Stimulated activated CD8-positive, alpha-beta memory T cell treated with anti-CD3 and anti-CD28 coated beads, Interleukin-4, amount 100 ng/mL, for 1 hour (primary cell): ENCODE measurements at places on chromosomes 12 and 14.
A peak's percentile ranks its signal among the peaks of the same experiment; 100 is the strongest.

GRCh38 chr12:6691473-6691872 is 2.3 kb upstream of the ZNF384 start:
- no peak for DNase-seq

DNA sequence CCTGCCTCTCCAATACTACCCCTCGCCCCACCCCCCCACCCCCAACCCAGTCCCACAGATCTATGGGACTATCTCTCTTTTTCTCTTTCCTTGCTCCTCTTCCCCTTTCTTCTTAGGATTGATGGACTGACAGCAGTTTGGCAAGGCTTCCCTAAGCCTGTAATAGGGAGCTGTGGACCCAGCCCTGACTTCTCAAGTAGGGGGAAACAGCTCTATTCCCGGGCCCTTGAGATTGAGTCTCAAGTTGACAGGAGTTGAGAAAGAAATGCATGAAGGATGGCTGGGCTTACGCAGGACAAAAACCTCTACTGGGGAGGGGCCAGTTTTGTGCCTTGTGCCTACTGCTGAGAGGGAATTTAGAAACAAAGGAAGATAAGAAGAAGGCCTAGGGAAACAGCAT is 60.4 kb downstream of the SMUG1 start:
- no peak for DNase-seq

- DNase-seq = no peak
Observed at GRCh38 chr14:75234173-75235115, 44.2 kb upstream of the FOS start.

DNA sequence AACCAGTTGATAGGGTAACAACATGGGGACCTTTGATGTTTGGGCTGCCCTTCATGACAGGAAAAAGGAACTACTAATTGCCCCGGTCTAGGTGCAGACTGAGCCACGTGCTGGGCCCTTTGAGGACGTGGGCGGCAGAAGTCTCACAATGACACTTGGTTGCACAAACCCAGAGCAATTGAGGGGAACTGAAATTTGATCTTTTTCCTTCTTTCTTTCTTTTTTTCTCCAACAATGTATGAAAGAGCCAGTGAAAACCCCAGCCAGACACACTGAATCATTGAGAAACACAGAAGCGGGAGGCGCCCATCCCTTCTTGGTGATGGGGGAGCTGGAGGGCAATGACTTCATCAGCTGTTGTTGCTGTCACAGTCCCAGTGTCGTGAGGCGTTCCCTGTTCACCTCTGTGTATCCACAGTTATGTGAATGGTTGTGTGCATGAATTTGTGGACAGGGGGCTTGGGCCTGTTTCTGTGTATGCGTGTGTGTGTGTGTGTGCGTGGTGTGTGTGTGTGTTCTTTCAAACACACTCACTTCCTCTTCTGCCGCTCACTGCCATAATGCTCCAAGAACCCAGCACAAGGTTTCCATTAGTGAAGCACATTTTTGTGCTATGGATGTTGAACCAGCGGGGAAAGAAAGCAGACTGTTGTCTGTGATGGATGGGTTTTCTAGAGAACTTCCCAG is 137.5 kb upstream of the CCND2 start:
- no peak for DNase-seq

DNA sequence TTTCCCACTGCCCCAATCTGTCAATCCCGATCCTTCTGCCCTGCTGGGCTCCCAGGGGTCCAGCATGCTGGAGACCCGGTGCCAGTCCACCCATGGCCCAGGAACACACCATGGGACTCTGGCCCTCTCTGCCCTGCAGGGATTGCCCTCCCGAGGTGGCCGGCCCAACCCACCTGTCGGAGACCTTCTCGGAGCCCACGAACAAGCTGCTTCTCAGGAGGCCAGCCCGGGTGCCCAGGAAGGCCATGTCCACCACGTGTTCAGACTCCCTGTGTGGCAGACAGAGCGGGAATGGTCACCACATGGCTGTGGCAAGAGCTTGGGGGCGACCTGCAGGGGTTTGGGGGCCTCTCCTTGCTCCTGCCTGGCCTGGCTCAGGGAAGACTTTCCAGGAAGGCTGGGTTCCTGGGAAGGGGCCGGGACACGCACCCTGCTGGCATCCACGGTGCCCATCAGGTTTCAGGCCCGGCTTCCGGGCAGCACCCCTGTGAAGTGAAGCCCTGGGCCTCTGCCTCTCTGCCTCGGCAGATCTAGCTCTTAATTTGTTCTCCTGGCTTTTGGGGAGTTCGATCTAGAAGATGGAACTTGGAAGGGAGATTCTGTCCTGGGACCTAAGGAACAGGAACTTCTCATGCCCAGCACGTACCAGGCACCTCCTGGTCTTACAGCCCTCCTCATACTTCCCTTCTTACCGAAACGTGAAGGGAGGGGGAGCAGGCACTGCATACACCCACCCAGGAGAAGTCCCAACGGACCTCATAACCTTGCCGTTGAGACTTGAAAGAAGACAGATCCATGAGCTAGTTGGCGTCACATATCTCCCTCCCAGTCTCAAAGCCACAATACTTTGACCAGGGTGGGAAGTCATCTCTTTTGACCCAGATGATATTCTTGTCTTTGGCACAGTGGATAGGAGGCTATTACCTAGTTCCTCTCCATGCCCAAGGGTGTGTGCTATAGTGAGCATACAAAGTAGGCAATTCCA is 26.3 kb downstream of the LRTM2 start:
- no peak for DNase-seq

GRCh38 chr14:100011628-100012325 is 53.4 kb upstream of the EVL start:
- no peak for DNase-seq

DNA sequence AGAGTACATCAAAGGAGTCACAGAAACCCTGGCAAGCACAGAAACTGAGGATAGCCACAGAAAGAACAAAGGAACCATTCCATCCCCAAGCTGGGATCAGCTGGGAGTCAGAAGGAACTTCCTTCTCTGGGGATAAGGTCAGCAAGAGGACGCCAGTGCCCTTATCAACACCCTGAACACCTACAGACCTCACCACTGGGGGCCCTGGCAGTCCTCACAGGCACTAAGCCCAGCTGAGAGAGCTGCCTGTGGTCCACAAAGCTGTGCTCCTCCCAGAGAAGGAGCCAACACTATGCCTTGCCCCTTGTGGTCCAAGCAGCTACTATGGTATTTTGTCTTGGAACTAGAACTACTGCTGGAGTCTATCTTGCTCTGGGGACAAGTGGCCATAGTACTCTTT is 171.1 kb upstream of the CCDC196 start:
- no peak for DNase-seq

- no peak for DNase-seq
Observed at GRCh38 chr12:71125515-71125914, 32.3 kb downstream of the TSPAN8 start.

- no peak for DNase-seq
Observed at GRCh38 chr12:115609347-115609746, 668.1 kb downstream of the MED13L start.

DNA sequence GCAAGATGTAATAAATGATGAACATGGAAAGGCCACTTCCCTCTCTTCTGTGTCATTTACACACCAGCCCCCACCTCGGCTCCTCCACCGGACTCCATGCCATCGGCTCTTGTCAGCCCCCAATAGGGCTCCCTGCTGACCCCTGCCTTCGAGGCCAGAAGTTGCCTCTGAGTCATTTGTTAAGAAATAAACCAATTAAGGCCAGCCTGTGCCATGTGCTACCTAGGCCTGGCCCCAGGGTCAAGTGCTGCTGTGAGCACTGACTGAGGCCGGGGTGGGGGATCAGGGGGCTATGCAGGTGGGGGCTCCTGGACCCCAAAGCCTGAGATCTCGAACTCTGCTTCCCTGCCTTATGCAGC is 53.2 kb downstream of the TESC start:
- DNase-seq = no peak

DNA sequence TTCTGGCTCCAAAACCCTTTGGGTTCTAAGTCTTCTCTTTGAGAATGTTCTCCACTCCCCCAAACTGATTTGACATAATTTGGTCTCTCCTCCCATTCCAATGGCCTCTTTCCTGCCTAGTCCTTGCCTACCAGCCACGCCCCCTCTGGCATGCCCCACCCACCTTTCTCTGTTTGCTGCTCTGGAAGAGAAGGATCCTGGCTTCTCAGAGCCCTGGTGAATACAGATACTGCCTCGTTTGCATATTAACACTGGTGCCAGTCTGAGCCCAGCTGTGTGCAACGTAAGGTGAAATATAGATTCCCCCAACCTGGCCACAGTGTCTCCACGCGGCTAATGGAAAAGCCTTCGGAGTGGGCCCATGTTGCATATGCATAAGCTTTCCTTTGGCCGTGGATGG is 79.7 kb downstream of the PAPOLA start:
- no peak for DNase-seq

DNA sequence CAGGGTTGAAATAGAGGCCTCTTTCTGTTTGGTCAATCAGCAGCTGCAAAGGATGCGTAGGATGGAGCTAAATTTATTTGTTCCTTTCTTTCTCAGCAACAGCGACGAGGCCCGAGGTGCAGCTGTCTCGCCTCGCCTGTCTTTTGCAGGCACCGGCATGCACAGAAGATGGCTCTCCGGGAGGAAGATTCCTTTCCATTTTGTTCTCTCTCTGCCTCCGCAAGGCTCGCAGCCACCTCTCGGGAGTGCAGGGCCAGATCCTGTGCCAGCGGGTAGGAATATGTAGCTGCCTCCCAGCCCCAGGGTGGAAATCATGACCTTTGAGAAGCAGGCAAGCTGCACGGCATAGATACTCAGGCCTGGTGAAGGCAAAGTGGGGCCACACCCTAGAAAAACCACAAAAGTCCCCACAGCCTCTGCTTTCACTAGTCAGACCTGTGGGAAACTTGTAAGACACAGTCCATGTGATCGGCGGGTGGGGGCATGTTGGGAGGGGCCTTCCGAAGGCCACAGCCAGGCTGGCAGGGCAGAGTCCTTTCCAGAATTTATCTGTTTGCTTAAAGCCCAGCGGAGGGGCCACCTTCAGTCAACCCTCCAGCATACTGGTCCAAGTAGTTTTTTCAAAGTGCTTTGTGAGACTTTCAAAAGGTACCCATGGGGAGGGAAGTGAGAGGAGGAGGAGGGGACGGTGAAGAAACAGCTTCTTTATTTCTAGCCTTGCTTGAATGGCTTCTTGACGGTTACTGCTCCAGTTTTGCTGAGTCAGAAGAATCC is at the start of gene MAP1LC3B2:
MAP1LC3B2 (plus strand) TSS at position 220 of the 774 bp plus-strand sequence. CDS start 16,562 bp downstream, outside the sequence.
- peak; percentile 40 for DNase-seq

- DNase-seq = no peak
Observed at GRCh38 chr14:30283822-30284446, 275.0 kb upstream of the G2E3 start.

DNA sequence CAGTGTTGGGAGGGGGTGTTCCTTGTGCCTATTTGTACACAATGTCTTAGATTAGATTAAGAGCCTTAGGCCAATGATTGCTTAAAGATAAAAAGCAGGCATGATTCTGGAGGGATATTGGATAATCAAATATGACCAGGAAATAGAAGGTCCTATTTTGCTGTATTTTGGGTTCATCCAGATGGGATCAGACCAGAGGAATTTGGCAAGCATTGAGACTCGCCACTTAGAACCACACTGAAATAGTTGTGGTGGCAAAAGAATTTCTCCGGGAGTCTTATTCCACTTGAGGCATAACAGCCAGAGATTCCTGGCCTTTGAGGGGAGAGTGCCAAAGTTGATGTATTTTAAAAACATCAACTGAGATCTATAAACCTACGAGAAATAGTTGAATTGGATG is 327.2 kb downstream of the RAD51B start:
- DNase-seq = no peak

DNA sequence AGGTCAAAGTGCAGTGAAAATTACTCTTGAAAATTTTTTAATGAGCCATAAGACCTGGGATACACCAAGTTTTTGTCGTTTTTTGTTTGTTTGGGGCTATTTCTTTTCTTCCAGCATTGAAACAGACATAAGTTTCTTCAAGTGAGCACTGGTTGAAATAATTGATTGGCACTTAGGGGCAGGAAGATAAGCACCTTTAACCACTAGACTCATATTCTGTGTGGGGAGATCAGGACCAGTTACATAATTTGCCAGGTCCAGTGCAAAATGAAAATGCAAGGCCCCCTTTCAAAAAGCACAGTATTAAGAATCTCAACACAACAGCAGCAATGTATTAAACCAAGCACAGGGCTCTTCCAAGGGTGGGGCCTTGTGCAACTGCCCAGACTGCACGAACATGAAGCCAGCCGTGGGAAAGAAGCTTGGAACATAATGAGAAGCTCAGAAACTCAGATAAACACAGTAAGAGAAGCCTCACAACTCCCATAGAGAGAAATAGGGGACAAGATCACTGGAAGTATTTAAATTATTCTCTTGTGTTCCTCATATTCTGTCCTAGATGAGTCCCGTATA is 3.2 kb upstream of the TCP11L2 start:
- no peak for DNase-seq

DNA sequence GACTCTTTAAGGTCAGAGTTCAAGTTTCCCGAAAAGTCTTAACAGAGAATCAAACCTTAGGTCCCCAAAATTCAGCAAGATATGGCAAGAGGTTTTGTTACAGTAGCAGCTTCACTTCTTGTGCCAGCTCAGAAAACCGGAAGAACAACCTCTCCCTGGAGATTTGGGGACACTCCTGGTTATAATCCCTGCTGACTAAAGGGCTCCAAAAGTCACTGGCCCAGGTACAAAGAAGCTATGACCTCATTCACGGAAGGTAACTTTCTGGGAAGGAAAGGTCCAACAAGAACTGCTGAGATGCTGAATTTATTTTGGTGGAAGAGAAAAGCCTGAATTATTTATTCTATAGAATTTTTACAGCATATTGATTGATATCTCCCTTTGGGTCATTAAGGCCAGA is 55.6 kb upstream of the DIO2 start:
- no peak for DNase-seq

DNA sequence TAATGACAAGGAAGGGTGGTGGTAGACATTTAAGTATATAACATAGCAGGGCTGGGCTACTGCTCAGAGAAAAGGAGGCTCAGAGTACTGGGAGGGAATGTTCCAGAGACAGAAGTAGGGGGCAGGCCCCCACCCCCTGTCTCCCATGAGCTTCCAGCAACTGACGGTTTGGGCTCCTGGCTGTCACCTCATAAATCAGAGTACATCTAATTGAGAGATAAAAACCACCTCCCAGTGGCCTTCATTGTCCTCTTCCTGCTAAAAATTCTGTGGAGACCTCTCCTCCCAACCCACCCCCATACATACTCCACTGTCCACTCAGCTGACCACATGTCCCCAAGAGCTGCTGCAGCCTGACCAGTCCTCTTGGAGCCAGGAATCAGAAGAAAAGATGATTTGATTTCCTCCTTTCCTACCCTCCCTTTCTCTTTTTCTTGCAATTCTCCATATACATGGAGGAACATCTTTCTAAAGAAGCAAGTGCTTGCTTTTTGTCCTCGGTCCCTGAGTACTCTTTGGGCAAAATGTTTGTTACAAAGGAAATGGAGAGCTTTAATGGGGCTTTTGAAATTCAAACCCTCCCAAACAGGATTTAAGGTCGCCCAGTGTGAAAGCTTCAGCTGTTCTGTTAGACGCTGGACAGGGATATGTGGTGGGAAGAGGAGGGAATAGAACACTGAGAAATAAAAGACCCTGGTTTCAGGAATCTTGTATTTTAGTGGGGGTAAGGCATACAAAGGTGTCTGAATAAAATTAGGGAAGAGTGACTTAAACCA is 16.4 kb upstream of the KCNA5 start:
- DNase-seq = no peak
